Sciatic nerve (tissue), 2 donors: ENCODE measurements at places on chromosomes 6 and 20. TPM values are rescaled to one million over a fixed set of nuclear protein-coding genes. Genes with fewer than 3 reads are reported as not detected.

- DNase-seq, result no peak
Measured at GRCh38 chr6:158609455-158610155, 34.9 kb downstream of the DYNLT1 start.

- DNase-seq, result no peak
Measured at GRCh38 chr6:73339340-73339739, 14.7 kb downstream of the DPPA5 start.

DNA sequence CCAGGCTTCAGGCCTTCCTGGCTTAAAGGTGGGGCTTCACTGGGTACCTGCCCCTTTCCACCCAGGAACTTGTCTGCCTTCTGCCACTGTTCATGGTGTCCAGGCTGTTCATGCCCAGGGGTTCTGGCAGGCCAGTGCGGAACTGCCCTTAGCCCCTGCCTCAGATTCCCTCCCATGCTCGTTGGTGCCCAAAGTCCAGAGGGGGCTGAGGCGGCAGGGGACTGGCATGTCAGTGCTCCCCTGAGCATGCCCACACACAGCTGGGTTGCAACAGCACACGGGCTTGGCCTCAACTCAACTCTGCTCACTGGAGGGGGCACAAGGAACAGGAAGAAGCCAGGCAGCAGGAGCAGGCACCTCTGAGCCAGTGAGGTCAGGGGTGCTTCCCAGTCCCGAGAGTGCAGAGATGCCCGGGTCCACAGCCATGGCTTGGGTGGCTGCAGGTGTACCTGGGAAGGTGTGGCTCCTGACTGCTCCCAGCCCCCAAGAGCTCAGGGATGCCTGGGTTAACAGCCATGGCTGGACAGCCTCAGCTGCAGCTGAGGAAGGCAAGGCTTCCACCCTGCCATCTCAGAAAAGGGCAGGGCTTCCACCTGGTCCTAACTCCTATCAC is 845.9 kb downstream of the EYS start:
- DNase-seq, result no peak

DNA sequence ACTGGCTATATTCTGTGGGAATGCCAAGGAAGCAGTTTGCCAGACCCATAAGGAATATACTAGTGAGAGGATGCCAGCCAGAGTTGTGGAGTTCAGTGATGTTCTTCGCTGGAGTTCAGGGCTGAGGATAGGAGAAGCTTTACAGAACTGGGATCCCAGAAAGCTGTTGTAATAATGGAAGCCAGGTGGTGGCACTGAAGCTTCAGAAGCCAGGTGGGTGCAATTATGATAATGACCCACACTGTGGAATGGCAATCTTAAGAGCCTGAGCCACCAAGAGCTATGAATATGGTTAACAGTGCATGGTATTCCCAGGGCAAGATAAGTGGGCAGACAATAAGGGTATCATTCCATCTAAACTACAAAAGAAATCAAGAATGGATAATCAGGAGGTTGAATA is 25.1 kb upstream of the ENPP1 start:
- no peak for DNase-seq

Gene ADTRP
- 0.76 TPM for total RNA-seq

Gene RNF182
- total RNA-seq, result 0.49 TPM
